Effector CD4-positive, alpha-beta T cell (primary cell): ENCODE measurements at places on chromosomes 1 and 21.

DNA sequence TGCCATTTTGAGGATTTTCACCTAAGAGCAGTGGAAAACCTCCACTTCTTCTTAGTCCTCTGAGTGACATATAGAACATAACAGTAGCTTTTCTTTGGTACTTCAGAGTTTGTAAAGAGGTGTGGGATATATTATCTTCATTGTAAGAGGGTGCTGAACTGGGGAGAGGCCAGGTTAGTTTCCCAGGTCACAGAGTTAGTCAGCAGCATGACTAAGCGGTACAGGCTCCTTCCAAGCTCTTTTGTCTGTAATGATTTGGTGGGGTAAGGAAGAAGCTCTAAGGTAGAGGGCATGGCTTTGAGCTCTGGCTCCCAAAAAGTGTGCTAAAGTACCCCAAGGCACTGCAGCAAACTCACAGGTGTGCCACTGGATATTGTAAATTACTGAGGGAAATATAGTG lies 325.0 kb upstream of the PLXNA2 start:
- no peak for DNase-seq

DNA sequence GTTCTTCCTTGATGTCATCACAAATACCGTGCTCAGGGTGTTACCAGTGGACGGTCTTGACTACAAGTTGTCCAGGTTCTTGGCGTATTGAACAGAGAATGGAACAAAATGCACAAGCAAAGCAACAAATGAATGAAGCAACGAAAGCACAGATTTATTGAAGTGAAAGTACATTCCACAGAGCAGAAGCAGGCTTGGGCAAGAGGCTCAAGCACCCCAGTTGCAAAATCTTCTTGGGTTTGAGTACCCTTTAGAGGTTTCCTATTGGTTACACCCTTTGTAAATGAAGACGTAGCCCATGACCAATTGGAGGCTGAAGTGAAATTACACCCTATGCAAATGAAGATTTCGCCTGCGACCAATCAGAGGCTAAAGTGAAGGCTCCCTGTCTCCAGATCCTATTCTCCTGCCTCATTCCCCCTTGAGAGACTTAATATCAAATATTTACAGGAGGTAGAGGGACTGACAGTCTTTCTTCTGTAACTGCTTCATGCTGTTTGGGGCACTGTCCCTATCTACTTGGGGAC lies 38.3 kb downstream of the YY1AP1 start:
- DNase-seq, result no peak

- DNase-seq, result no peak
These were observed 30.9 kb downstream of the SLC37A1 start for GRCh38 chr21:42544544-42544943.

- DNase-seq, result no peak
These were observed 5.1 kb downstream of the ZNF683 start for GRCh38 chr1:26367441-26367840.

- DNase-seq, result no peak
These were observed 174.4 kb downstream of the PGBD5 start for GRCh38 chr1:230251644-230252191.

GRCh38 chr21:32842146-32842545 lies 70.6 kb upstream of the PAXBP1 start:
- DNase-seq, result no peak

GRCh38 chr21:45972716-45973474 lies 8.7 kb upstream of the COL6A1 start:
- no peak for DNase-seq

- no peak for DNase-seq
These were observed 38.0 kb downstream of the F5 start for GRCh38 chr1:169548282-169548681.

- no peak for DNase-seq
These were observed 570 bp downstream of the KCND3 start for GRCh38 chr1:111988743-111989453.

- DNase-seq, result peak; percentile 4
These were observed 44.5 kb downstream of the SLC22A15 start for GRCh38 chr1:116020668-116021272.

DNA sequence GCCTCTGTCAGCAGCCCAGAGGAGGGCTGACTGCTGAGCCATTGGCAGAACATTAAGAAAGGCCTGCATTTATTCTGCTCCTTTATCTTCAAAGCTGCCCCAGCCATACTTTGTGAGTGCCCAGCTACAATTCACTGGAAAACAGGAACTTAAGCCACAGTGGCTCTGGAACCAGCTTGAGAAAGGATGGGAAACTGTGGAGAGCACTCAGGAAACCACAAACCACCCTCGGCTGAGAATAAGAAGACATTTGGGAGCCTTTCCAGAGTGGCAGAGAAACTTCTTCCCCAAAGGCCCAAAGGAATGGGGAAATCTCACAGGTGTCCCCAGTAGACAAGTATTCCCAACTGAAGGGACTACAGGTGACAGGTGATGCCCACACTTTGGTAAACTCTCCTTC lies 1.8 kb downstream of the LAMB3 start:
- no peak for DNase-seq

DNA sequence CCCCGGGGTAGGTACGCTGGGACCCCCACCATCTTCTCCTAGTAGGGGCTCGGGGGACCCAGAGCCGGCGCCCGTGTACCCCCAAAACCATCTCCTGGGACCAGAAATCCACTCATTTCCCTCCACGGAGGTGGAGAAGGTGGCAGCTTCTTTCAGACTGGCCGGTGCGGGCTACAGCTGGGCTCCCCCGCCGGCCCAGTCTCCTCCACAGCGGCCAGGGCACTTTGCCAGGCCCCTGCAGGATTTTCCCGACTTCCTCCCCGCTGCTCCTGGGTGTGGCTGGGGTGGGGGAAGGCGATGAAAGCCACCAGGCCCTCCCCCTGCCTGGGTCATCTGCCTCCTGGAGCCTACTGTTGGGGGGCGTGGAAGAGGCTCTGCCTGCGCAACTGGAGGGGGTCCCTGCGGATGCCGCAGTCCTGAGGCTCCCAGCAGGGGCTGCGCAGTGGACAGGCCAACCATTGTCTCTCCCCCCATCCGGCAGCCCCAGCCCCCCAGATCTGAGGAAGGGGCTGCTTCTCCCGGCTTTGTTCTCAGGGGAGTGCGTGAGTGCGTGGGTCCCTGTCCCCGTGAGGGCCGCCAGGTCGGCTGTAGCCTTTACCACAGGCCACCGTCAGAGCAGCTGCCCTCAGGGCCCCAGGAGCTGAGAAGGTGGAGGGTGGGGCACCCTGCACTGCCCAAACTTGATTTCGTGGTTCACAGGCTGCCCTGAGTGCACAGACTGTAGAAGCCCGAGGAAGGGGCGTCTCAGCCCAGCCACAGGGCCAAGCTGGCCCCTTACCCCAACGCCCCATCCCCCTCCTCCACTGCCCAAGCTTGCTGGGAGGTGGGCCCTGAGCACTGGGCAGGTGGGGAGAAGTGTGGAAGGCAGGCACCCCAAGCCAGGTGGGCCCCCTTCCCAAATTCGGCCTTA lies 1.3 kb downstream of the AGRN start:
- no peak for DNase-seq

DNA sequence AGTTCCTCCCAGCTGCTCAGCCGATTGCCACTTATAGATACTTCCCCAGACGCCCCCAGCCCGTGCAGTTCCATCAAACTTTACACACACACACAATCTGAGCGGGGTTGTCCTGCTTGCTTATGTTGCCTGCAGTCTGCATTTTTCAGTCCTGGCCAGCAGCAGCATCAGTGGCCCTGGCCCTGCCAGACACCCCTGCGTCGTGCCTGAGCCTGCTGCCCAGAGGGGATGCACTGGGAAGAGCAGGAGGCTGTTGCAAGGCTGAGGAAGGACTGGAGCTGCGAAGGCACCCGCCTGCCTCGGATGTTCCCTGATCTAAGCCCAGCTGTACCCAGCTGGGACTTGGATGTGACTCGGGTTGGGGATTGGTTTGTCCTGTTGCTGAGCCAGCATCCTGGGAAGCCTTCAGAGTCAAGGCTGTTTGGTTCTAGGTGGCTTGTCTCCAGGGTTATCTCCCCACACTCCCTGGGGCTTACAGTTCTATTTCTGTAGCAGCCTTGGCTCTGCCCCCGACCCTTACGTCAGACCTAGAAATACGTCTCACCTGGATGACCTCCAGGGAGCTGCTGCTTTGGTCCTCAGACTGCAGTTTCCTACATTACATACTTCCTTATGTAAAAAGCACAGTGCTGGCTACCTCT lies 42.3 kb downstream of the MAN1C1 start:
- no peak for DNase-seq

DNA sequence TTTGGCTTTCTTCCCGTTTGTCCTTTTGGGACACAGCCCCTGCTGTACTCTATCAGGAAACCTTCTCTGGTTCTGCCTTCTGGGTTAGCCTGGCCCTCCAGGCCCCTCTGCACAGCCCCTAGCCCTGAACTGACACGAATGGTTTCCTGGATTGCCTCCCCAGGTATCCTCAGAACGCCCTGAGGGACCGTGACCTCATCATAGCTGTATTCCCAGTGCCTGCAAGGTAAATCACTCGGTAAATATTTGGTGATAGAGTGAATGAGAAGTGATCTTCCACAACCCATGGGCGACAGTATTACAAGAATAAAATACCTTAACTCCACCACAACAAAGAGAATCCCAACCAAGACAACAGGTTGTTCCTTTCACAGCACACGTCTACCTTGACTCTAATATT lies 637.2 kb downstream of the SMYD3 start:
- no peak for DNase-seq

DNA sequence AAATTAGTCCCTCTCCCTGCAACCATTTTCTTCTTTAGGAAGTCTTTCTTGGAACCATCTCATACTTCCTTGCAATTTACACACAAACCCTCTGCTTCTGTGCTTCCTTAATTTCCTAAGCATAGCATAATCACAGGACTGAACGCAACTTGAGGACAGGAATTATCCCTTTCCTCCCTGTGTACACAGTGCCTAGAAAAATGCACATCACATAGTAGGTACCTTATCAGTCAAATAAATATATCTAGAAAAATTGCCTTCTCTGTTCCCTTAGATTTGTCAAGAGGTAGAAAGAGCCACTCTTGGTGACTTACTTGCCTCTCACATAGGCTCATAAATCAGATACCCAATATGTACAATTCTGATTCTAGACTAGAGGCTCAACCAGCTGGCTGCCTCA lies 4.9 kb downstream of the ASPM start:
- no peak for DNase-seq

GRCh38 chr1:14639291-14640050 lies 41.0 kb downstream of the KAZN start:
- DNase-seq, result no peak

DNA sequence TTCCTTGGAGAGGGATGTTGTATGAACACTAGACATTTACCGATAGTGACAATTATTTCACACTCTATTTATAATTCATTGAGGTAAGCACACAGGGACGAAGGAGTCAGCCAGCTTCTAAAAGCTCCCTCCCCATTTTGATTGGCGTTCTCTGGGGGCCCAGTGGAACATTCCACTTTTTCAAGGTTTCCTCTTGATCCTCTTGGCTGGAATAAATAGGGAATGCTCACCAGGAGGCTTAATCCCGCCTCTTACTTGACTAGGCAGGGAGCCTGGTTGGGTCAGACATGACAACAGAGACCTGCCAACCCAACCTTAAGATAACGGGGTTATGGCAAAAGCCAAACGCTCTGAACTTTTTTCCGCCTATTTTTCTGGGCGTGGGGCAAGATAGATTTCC lies 974 bp downstream of the ACTN2 start:
- DNase-seq, result no peak

GRCh38 chr21:30434033-30434631 lies 4.1 kb downstream of the KRTAP13-4 start:
- no peak for DNase-seq

DNA sequence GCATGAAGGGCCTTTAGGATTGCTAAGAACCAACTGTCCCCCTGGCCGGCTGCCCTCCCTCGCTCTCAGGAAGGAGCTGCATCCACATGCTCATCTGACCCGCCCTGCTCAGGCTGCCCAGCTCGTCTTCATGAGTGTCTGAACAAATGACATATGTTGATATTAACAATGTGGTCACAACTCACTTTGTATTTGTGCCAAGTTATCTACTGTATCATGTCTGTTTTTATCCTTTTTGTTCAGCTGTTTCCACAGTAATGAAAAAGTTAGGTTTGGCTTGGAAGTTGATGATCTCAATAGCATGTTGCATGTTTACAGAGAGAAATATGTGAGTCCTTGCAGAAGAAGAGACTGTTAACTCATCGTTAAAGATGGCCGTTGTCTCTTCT lies 75.1 kb downstream of the PHTF1 start:
- no peak for DNase-seq

DNA sequence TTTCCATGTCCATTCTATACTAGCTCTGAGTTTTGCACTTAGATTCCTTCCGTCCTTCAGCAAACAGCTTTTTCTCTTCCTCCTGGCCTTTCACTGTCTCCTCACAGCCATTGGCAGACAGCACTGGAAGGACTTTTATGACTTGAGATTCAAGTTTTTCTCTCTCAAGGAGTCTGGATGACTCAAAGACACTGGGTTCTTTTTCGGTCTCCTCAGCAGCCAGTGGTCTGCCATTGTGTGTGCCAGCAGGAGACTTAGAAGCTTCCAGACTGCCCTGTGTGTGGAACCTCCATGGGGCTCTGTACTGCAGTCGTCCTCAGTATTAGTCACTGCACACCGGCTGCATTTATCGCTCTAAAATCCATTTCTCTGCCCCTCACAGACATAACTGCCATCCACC lies 30.5 kb downstream of the NTNG1 start:
- DNase-seq, result no peak

GRCh38 chr1:40038697-40039096 lies 1.8 kb upstream of the CAP1 start:
- DNase-seq, result no peak

DNA sequence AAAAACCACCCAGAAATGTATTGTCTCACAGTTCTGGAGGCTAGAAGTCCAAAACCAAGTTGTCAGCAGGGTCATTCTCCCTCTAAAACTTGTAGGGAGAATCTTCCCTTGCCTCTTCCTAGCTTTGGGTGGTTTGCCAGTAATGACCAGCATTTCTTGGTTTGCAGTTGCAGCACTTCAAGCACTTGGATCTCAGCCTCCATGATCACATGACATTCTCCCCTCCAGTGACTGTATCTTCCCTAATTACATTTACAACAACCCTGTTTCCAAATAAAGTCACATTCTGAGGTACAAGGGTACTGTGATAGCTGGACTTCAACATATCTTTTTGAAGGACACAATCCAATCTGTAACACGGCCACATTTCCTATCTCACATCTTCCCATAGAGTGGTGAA lies 37.2 kb downstream of the EVI5 start:
- DNase-seq, result no peak

GRCh38 chr1:152035539-152036266 lies 1.1 kb downstream of the S100A11 start:
- no peak for DNase-seq

GRCh38 chr1:96968541-96968940 lies 247.0 kb downstream of the PTBP2 start:
- no peak for DNase-seq

DNA sequence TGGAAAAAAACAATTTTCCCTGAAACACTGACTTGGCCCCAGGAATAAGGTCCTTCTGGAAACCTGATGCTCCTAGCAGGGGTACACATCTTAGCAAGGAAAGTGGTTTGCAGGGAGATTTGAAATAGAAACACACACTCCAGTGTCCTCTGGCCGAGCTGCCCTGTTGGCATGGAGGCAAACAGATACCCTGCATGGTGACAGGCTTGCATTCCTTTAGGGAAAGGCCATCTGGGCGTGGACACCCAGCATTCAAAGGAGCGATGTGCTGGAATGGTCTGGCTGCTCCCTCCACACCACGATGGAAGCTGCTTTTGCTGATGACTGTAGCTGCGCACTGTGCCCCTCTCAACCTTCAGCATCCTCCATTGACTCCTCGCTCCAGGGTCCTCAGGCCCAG lies 41.5 kb upstream of the BCAR3 start:
- no peak for DNase-seq

- DNase-seq, result no peak
These were observed 5.2 kb downstream of the CCN1 start for GRCh38 chr1:85585799-85586198.
